ENCODE measurements at places on chromosomes 7 and 10. TPM values are rescaled to one million over a fixed set of nuclear protein-coding genes. Genes with fewer than 3 reads are reported as not detected.

The TNS3 gene
- 19.5 TPM for total RNA-seq

DNA sequence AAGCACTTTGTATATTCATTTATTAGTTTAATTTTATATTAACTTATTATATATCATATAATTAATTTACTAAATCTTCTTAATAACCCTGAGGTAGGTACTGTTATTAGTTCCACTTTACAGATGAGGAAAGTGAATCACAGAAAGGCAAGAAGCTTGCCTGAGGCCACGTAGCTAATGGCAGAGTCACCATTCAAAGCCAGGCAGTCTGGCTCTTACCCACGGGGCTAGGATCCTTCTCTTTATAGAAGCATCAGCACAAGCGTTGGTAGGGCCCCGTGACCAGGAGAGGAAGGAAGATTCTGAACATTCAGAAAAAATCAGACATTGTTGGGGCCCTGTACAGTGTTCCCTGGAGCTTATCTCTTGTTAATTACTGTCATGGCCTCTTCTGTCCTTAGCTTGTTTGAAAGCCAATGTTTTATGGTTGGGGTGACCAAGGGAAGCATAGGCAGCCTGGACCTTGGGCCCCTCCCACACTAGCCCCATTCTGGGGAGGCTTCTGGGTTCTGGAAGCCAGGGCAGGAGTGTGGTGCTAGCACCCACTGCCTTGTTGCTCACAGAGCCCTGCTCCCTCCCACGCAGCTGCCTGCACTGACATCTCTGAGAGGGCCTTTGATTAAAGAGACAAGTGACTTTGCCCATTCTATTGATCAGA is 31.1 kb upstream of the SLF2 start:
- no peak for DNase-seq

DNA sequence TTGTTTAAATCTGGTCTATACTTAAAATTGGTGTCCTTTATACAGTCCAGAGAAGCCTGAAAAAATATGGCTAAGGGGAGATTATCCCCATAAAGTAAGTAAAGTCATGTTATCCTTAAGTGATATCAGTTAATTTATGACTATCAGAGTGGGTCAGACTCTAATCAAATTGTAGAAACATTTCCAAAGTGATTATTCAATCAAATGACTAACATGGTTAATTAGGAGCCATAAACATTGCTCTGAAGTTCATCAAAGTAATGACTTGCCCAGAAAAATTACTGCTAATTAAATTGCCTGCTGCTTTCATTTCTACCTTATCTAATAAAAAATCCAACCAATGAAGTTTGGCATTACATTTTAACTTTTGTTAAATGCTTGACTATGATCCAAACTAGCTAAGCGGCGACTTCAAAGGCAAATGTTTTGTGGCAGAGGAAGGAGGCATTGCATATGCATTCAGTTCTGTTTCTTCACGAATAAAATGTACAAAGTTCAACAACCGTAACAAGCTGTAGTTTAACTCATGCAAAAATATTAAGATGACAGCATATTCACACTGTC is 76.7 kb downstream of the ETV1 start:
- no peak for DNase-seq

The SLIT1 gene
- not detected for total RNA-seq
